ENCODE measurements at places on chromosomes 16 and 17.

DNA sequence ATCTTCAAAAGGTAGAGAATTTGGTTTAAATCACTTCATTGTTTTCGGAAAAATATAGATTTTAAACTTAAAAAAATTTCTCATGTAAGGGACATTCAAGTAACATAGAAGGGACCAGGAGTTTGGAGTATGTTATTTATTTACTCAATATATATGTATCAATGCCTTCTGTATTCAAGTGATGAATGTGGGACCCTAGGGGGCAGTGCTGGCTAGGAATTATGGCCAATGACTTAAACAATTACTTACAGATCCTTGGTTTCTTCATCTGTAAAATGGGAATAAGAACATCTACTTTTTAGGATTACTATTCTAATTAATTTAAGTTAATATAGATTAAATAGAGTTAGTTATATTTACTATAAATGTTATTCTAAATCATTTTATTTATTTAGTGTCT is 886.3 kb upstream of the RBFOX1 start:
- no peak for DNase-seq

- no peak for DNase-seq
These were observed 271.1 kb upstream of the CDH11 start for GRCh38 chr16:65392806-65393565.

- no peak for DNase-seq
These were observed 4.7 kb downstream of the NOD2 start for GRCh38 chr16:50697881-50698767.

- no peak for DNase-seq
These were observed 226.4 kb upstream of the GOT2 start for GRCh38 chr16:58960484-58960883.

DNA sequence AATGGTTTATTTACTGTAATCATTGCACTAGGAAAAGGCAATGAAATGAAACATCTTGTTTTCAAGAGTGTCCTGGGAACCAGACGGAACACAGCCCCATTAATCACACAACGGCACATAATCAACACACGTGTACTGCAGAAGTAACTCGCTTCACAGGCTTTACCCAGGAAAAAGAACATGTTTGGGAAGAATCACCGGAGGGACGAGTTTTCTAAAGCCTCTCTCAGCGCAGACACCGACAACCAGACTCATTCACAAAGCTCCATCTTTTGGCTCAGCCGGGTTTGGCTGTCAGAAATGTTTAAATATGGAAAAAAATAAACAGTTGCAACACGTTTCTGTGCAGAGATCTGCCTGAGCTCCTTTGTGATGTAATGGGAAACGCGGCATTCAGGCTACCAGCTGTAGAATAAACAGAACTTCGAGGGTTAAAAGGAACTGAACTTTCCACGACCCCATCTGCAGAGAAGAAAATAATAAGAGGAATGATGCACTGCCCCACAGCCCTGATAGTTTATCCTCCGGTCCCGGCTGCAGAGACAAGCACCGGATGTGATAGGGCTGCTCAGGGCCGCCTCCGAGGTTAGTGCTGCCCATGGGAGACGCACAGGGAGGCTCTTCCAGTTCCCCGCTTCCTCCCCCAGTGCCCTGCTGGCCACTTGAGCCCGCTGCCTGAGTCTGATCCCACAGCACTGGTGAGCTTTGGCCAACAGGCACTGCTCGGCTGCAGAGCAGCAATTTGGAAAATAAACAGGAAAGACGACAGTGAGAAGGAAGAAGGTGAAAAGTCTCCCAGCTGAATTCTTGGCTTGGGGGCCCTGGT is 119.8 kb downstream of the HIC1 start:
- DNase-seq: no peak

DNA sequence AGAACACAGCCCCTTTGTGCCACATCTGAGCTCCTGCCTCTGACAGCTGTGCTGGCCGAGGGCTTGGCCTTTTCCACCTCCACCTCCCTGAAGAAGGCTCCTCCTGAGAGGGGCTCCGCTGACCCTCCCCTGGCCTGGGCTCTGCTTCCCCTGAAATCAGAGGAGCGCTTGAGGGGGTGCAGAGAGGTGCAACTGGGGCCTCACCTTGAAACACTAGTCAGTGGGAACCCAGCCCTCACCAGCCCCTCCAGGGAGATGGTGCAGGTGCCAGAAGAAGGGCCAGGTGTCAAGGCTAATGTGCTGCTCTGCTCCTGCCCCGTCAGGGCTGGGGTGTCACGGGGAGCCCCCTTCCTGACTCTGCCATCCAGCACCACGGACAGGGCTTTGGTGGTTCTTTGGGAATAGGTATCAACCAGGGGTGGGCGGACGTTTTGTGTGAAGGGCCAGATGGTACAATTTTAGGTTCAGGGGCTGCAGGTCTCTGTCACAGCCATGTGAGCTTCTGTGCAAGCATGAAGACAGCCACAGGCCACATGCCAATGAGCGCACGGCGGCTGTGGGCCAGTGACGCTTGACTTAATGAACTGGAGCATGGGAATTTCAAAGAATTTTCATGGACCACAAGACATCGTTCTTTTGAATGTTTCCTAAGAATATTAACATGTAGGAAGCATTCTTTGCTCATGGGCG is 2.1 kb upstream of the ZG16B start:
- no peak for DNase-seq

DNA sequence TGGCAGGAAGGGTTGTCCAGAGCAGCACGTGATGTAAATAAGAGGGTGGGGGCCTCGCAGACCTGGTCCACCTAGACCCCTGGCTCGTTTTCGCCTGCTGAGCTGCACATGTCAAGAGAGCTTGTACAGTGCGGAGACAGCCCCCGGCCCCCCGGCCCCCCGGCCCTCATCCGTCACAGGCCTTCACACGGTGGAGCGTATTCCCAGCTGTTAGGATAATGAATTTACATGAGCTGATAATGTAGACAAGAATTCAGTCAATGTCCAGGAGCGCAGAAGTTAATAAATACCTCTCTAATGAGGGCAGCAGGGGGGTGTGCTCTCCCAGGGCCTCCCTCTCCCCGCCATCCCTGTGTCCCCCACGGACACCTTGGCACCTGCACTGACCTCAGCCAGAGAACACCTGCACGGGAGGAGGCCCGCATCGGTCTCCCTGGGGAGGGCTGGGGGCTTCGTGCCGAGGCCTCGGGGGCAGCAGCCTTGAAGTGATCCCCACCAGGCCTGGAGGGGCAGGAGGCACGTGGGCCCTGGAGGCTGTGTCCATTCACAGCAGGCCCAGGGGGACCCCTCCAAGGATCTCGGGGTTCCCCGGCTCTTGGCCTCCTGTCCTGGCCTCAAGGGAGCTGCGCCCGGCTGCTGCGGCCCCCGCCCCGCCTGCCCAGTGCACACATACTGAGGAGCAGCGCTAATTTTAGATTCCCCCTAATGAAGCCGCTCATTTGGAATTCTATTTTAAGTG is 14.6 kb downstream of the GSE1 start:
- DNase-seq: no peak

DNA sequence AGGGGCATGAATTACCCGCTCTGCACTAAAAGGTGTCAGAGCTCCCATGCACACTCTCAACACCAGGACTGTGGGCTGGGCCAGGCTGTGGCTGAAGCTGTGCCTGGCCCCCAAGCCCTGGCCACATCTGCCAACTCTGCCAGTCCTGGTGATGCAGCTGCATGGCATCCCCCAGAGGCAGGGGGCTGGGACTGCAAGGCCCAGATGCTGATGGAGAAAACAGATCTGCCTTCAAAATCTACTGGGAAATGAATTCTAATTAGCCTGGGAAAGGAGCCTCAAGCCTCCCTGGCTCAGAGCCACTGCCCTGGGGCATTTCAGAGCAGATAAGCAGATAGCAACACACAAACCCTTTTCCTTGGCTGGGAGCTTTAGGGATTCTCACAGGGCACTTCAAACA is 3.4 kb downstream of the CHST6 start:
- peak; percentile 79 for DNase-seq

GRCh38 chr17:40557531-40558299 is 7.6 kb downstream of the CCR7 start:
- no peak for DNase-seq

DNA sequence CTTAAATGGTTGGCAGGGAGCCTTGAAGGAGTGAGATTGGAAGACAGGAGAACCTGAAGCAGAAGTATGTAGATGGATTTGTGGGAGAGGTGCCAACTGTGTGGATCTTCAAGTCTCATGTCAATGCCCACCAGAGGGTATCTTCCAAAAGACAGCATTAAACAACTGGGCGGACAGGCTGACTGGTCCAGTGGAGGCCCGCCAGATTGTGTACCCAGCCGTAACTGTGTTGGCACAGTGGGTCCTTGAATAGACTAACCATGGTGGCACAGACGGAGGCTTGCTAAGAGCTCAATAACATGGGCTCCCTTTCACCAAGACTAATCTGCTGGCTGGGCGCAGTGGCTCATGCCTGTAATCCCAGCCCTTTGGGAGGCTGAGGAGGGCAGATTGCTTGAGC is 24.2 kb upstream of the RBBP6 start:
- no peak for DNase-seq

- DNase-seq: no peak
These were observed 14.0 kb downstream of the NAGPA start for GRCh38 chr16:5019775-5020174.
